ENCODE measurements at places on chromosomes 5 and 9.

- DNase-seq, result no peak
These were observed 11.1 kb upstream of the SLCO4C1 start for GRCh38 chr5:102307232-102307631.

DNA sequence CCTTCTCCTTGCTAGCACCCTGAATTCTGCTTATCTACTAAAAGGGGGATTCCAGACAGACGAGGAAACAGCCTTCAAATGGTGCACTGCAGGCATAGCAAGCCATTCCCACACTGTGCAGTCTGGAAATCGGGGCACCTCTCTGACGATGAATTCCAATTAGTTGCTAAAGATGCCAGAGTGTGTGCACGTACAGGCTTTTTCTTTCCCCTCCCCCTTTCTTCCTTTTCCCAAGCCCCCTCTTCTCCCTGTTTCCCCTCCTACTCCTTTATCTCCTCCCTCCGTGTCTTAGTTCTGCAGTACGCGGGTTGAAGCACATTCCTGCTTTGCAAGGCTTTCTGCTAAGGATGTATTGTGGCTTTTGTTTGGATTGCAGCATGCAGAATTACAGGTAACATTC, at the start of gene GPR21:
TSS of gene GPR21 (plus strand) at position 316 of the 400 bp plus-strand sequence. CDS start 900 bp downstream, outside the sequence.
- no peak for DNase-seq

DNA sequence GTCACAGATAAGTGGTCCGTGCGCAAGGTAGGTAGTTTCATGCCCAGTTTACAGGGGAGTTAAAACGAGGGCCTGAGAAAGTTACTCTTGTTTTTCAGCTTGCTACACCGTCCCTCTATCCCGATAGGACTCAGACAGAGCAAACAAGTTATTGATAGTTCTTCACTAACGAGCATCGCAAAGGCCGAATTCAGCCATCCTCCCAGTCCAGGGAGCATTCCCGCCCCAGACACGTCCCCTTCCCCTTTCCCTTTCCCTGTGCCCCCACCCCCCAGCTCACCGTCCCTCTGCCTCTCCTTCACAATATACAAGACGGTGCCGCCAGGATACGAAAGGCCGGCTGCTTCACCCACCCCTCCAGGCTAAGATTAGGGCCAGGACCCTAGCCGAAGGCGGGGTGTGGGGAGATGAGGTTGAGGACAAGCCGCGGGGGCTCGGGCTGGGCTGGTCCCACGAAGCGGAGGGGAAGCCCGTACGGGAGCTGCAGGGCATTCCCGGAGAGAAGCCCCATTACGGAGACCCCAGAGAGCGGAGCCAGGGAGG, 599 bp downstream of the KIAA1191 start:
- DNase-seq, result no peak

DNA sequence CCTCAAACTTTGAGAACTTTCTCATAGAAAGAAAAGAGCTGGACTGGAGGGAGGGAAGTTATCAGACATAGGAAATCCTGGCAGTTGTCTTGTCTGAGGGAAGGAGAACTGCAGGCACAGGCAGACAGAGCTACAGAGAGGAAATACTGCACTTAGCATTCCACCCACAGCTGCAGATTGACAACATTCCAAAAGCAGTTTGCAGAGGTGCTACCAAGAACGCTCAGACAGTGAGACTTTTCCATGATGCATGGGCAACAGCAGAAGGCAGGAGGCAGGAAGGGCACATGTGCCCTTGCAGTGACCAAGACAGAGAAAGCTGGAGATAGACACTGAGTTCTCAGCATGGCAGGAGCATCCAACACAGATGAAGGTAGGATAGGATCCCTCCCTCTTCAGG, 327.5 kb upstream of the ZNF462 start:
- DNase-seq, result no peak

DNA sequence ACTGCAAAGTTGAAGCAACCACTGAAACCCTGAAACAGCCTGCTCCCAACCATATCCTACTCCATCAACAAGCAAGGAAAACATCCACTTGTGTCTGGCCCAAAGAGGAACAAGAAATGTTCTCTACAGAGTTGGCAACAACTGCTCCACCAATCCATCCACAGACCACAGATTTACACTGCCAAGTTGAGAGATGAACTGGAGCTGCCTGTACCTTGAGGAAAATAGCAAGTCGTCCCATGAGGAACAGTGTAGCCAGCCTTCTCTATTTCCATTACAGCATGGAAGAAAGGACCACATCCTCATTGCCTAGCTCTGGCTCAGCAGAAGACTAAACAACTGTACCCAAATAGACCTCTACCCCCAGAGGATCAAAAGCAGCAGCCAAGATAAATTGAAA, 60.4 kb downstream of the DEPDC1B start:
- no peak for DNase-seq

DNA sequence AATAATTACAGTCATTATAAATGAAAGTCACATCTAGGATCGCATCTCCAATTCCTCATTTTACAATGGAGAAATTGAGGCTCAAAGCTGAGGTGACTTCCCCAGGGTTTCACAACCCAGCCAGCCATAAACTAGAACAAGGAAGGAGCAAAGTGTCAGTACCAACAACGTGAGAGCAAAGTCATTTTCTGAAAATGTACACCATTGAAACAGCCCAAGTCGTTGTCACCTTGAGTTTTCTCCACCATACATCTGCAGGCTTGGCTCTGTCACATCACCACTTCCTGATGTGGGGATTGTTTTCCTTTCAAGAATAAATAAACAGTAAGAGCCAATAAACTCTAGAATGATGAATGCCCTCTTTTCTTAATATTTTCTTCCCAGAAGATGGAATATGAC, 184.5 kb upstream of the PTGER4 start:
- no peak for DNase-seq

DNA sequence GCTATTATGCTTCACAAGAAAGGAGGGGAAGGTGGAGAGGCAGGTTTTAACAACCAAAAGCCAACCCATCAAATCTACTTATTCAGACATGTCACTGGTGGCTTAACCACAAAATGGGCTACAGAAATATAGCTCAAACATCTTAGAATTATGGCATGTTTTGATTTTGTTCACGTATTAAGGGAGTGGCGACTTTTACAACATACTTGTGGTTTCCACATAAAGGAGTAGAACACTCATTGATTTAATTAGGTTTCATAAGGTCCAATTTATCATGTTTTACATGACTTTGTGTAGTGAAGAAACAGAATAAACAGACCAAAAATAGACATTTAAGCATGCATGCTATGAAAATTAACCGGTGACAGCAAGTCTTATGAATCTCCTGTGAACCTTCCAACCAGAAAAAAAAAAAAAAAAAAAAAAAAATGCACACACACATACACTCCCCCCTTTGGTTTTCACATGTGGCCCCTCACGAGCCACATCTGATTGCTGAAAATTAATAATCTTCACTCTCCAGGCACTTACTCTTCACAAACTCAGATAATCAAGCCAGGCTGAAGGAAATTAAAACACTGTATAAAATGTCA, 5.4 kb downstream of the ZNF608 start:
- peak; percentile 90 for DNase-seq

DNA sequence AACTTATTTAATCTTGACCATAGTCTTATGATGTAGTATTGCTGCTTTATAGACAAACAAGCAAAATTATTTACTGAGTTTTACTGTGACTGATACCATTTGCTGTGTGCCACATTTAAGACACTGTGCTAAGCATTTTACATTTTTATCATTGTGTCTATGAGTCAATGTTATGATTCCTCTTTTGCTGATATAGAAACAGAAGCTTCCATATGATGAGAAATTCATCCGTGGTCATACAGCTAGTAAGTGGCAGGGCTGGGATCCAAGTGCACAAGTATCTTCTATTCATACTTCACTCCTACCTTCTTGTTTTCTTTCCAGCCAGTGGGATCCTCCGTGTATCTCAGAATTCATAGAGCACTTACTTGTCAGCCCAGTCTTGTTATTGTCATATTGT, 17.1 kb upstream of the IFNK start:
- DNase-seq, result no peak
